AG10803 (cell line): ENCODE measurements at places on chromosomes 2 and 18.

- peak; percentile 68 for DNase-seq
Observed at GRCh38 chr2:46014911-46015654, 282.1 kb upstream of the EPAS1 start.

- no peak for DNase-seq
Observed at GRCh38 chr2:99554238-99554637, 64.4 kb upstream of the REV1 start.

DNA sequence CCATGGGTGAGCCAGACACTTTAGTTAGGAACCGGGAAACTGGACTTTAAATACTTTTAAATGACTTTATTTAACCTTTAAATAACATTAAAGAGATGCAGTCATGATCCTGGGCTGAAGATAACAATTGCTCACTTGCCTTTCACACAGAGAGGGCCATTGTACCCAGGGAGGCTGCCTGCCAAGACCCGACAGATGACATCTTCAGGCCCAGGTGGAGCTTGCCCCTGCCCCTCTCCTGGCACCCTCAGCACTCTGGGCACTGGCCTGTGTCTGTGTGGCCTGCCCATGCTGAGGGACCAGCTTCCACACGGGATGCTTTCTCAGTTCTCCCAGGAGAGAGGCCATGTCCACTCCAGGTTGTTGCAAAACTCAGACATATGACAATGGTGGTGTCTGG is 216.4 kb upstream of the MYT1L start:
- DNase-seq = no peak

DNA sequence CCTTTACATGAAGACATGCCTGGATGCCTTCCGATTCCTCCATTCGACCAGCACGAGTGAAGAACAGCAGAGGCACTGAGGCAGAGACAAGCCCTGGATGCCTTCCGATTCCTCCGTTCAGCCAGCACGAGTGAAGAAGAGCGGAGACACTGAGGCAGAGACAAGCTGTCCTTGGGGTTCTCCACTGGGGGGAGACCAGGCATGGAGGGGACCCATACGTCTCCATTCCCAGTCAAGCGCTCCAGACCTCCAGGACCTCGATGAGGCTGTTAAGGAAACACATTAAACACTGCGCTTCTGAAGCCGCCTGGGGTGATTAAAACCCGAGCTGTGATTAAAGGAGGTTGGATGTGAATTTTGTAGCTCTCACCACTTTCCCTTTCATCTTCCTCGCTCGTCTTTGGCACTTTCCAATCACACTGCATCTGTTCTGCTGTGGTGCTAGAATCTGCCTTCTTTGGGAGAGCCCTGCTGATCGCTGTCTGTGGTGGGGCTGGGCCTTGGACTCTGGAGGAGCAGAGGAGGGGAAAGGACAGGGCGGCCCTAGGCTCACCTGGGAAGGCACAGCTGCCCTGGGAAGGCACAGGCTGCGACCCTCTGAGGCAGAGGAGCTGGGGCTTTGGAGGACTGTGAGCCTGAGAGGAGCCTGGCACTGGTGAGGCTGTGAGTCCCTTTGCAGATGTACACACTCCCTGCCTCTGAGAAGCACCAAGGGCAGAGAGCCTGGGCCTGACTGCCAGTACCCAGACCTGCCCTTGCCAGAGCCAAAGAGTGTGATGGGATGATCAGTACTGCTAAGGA is 463.1 kb upstream of the HS6ST1 start:
- DNase-seq = no peak

- DNase-seq = no peak
Observed at GRCh38 chr2:230085201-230085600, 16.5 kb upstream of the SLC16A14 start.

- no peak for DNase-seq
Observed at GRCh38 chr2:112591413-112591812, 7.0 kb downstream of the CHCHD5 start.

DNA sequence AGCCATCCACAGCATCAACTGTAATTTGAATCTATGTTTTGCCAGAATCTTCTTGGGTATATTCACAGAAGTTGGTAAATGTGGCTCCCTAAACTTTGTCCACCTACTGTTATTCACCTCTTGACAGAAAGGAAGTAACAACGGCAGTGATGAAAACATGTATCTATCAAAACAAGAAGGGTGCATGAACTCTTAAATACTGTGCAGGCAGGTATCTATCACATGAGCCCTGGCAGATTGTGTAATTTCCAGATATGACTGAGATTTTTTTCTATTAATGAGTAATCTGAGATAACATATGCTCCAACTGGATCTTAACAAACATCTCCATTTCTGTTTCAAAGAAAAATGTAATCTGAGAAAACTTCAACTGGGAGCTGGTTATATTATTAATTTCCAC is 36.6 kb downstream of the SFT2D3 start:
- no peak for DNase-seq

- no peak for DNase-seq
Observed at GRCh38 chr2:104118889-104119288, 735.0 kb upstream of the POU3F3 start.

- DNase-seq = peak; percentile 25
Observed at GRCh38 chr2:178756343-178756742, 50.9 kb downstream of the TTN start.

DNA sequence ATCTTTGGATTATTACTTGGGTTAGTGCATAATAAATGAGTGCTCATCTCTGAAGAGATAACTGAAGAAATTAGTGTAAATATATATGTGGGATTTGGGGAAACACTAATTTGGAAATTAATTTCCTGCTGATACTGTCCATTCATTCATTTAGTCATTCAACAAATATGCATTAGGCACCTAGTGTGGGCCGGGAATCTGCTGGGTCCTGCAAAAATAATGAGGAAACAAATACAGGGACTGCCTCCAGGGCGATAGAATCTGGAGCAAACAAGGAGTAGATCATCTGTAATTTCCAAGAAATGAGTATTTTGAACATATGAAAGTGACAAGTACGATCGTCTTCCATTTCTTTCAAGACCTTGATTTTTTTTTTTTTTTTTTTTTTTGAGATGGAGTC is 203.7 kb upstream of the LYPD1 start:
- DNase-seq = no peak

DNA sequence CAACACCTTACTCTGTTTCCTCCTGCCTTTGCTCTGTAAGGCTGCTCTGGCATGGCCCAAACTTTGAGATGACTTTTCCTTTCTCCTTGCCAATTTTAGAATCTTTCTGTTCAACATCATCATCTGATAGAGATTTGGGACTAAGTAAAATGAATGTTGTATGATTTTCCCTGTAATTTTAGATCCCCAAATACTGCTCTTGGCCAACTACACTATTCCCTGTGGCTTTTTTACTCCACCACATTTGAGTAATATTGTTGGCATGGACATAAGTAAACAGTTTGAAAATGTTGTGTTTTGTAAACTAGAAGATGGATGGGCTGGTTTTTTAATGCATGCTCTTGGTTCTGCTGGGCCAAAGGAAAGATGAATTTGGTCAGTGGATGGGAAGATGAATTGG is 12.1 kb downstream of the LTBP1 start:
- no peak for DNase-seq

DNA sequence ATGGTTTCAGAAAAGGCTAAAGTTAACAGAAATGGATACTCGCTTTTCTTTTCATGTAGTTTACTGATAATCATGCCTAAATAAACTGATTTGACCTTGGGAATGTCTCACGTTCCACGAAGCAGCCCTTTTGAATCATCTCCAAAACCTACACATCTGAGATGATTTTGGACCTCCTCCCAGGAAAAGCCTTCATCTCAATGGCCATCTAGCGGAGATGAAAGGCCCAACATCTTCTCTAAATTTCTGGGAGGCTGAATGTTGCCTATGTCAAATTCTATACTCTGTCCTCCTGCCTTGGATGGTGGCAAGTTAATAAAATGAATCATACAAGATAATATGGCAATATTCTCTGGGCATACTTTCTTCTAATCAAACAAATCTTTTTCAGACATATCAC is 448.5 kb downstream of the ZEB2 start:
- DNase-seq = peak; percentile 29

DNA sequence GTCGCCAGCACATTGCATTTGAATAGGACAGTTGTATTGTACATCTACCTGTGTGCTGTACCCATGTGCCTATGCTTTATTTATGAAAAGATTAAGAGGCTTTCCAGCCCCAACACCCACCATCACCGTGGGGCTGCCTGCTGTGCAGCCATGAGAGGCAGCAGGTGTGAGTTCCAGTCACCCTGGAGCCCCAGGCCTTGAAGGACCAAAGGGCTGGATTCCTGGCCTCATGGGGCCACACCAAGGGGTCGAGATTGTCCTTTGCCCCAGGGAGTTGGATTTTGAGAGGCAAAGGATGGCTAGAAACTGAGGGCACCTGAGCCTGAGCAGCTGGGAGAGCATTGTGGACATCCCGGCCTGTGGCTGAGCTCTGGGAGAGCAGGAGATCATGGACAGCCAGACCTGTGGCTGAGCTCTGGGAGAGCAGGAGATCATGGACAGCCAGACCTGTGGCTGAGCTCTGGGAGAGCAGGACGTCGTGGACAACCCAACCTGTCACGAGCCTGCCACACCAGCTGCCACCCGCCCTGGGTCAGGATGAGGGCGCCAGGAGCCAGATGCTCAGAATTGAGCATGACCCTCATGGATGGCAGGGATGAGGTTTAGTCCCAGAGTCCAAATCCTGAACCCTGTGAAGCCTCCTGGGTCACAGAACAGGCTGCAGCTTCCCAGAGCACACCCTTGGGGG is 182.5 kb upstream of the RAB6C start:
- no peak for DNase-seq

DNA sequence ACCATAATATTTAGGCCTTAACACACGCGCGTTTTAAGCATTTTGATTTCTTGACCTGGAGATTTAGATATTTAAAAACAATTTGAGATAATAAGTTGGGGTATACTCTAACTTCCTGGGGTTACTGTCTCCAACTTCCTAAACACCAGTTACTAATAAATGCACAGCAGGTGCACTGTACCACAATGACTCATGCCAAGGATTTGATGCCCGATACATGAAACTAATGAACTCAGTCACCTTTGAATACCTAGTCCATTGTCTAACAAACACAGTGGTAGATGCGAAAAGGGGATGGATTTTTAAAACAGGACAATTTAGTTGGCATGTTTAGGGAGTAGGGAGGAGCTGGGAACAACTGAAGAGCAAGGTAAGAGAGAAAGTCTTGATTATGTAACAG is 21.2 kb downstream of the CABYR start:
- DNase-seq = no peak

DNA sequence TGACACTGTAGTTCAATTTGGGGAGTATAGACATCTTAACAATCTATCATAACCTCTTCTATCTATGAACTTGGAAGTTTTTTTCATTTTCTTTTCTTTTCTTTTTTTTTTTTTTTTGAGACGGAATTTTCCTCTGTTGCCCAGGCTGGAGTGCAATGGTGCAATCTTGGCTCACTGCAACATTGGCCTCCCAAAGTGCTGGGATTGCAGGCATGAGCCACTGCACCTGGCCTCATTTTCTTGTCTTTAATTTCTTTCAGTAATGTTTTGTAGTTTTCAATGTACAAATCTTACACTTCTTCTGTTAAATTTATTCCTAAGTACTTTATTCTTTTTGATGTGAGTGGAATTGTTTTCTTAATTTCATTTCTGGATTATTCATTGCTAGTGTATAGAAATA is 14.6 kb downstream of the ASAP2 start:
- no peak for DNase-seq

- no peak for DNase-seq
Observed at GRCh38 chr18:11096839-11097750, 52.3 kb downstream of the PIEZO2 start.

DNA sequence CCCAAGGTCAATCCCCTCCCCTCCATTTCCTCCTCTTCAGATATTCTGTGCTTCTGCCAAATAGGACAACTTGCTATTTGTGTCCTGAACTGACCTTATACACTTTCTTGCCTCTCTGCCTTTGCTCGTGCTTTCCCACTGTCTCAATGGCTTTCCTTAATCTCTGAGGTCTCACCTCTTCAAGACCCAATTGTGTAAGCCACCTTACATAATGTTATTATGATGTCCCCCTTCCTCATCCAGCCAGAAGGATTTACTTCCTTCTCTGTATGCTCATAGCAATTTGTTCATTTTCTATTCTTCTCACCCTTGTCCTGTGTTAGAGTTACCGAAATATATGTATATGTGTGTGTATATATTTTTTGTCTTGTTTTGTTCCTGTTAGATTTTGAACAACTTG is 26.9 kb upstream of the DARS1 start:
- DNase-seq = no peak

DNA sequence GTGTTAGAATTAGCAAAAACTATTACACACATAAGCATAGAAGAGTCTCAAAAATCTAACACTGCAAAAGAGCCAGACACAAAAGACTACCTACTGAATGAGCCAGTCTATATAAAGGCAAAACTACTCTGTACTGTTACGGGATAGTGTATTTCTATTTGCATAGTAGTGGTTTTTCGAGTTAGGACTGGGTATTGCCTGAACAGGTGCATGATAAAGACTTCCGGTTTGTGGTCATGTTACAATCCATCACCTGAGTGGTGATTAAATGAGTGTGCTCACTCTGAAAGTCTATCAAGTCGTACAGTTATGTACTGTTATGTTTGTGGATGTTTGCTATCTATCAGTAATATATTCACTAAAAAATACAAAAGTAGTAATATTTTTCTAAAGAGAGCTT is 523.3 kb upstream of the SYT4 start:
- no peak for DNase-seq

GRCh38 chr2:234691968-234692955 is 195.4 kb upstream of the ARL4C start:
- DNase-seq = no peak

DNA sequence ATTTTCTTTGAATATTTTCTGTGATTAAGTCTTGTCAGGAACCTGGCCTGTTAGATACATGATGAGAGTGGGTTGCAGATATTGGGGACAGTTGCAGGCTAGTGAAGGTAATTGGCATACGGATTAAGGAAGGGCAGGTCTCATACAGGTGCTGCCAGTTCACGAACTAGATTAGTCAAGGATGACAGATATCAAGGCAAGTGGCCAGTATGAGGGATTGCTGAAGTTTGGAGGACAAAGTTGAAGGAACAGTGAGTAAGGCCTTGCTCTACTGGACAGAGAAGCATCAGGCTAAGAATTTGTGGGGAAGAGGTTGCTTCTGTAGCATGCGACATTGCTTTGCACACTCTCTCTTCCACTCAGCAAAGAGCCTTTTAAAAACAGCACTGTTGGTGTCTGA is 12.8 kb upstream of the NCOA1 start:
- no peak for DNase-seq

- peak; percentile 5 for DNase-seq
Observed at GRCh38 chr2:215218587-215219577, 80.5 kb upstream of the ABCA12 start.

DNA sequence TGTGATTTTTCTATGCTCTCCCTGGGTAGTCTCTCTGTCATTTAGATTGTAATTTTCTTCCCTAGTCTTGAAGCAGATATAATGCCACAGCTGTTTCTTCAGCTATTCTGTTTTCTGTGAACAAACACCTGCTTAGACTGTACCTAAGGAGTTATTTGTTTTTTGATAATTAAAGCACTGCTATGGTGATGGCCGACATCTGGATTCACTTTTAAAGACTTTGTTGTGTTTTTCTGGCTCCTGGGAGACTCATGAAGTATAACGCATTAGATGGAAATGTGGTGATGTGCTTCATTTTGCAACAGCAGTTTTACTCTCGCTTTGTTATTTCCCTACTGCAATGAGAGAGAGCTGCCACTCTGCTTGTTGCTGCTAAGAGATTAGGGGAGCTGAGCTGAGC is 15.7 kb upstream of the C2orf69 start:
- peak; percentile 51 for DNase-seq
